ENCODE measurements at places on chromosomes 16 and 17. TPM values are rescaled to one million over a fixed set of nuclear protein-coding genes. Genes with fewer than 3 reads are reported as not detected.

- DNase-seq, result no peak
Observed at GRCh38 chr17:82242977-82243647, 14.3 kb downstream of the SLC16A3 start.

DNA sequence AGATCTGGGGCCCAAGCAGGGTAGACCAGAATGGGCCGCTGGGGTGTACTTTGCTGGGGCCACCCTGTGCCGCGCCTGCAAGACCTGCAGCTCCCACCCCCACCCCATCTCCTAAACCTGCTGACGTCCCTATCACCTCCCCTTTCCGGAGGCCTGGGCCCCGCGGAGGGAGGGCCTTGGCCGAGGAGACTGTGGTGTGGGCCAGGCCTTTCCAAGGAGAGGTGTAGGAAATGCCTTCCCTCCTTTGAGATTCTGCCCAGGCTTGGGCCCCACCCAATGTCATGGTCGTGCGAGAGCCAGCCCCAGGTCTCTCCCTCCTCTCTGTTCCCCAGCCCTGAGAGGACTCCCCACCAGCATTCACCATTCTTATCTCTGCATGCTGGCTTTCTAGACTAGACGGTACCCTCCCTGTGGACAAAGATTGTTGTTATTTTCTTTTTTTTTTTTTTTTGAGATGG, 3.9 kb upstream of the WFIKKN2 start:
- DNase-seq, result no peak

- no peak for DNase-seq
Observed at GRCh38 chr16:57192720-57193486, 6.8 kb downstream of the RSPRY1 start.

- no peak for DNase-seq
Observed at GRCh38 chr17:8455665-8456209, 20.1 kb downstream of the NDEL1 start.

HOXB8 gene
- polyA plus RNA-seq, result 46.1 TPM

- no peak for DNase-seq
Observed at GRCh38 chr17:7041607-7042500, 2.0 kb downstream of the SLC16A11 start.

GRCh38 chr16:81530296-81530721, 85.7 kb downstream of the CMIP start:
- DNase-seq, result no peak

DNA sequence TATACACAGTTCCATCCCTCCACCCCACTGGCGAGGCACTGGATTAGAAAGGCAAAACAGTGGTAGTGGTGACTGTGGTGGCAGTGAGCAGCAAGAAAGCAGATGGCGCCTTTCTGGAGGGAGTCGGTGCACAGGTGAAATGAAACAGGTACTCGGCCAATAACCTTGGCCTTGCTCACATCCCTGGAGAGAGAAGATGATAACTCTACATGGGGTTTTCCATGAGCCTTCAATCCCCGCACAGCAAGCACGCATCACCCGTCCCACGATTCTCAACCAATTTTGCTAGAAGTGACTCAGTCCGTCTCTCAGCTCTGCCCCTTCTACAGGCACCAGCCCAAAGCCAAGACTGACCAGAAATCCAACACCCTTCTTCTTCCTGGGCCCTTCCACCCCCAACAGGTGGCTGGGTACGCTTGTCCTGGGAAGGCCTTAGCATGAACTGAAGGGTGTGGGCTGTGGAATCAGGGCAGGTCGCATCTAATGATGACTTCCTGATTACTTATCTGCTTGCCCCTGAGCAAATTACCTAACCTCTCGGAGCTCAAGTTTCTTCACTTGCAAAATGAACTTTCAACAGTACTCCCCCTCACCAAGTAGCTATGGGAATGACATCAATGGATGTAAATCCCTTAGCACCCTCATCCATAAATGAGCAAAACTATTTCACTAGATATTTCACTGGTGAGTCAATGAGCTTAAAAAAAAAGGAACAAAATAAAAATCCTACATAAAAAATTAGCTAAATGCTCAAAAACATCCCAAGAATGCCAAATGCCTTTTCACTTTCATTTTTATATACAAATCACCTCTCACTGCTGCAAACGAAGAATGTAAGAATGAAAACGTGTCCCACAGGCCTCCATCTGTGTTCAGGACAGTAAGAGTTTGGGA, 18.0 kb downstream of the XPO6 start:
- no peak for DNase-seq

GRCh38 chr16:87484487-87485331, 8.1 kb downstream of the ZCCHC14 start:
- no peak for DNase-seq

FUS gene
- polyA plus RNA-seq, result 782 TPM

DNA sequence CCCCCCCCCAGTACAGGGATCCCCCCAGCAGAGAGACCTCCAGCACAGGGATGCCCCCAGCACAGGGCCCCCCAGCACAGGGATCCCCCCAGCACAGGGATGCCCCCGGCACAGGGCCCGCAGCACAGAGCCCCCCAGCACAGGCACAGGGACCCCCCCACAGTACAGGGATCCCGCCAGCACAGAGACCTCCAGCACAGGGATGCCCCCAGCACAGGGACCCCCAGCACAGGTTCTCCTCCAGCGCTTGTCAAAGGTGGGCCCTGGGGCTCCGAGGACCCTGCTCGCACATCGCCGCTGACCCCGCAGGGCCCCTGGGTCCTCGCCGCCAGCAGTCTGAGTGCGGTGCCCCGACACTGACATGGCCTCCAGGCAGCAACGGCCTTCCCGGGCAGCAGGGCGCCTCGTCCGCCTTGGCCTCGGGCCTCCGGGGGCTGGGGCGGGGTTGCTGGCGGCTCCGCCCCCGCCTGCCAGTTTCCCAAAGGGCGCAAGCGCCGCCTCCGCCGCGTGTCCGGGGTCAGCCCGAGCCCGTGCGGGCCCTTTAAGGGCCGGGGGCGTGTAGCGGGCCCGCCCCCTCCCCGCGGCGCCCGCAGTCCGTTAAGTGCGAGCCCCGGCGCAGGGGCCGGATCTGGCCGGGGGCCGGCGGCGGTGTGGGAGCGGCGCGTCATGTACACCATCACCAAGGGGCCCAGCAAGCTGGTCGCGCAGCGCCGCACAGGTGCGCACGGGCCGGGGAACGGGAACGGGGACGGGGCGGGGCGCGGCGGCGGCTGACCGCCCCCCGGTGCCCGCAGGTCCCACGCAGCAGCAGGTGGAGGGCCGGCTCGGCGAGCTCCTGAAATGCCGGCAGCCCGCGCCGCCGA, at the start of gene MCRIP2:
Gene MCRIP2 (plus strand): TSS at position 503 of the 863 bp plus-strand sequence. CDS start 164 bp downstream, at position 667.
- no peak for DNase-seq

All from renal cortex interstitium (tissue), 15 donors.